ENCODE measurements at places on chromosomes 3 and 15. TPM values are rescaled to one million over a fixed set of nuclear protein-coding genes. Genes with fewer than 3 reads are reported as not detected.

TM6SF1 gene
- not detected for total RNA-seq

DNAH12 gene
- under 0.01 TPM for total RNA-seq

SPESP1 gene
- 16.2 TPM for total RNA-seq

SNX4 gene
- 40.1 TPM for total RNA-seq

SLC9C1 gene
- total RNA-seq, result 0.04 TPM

FANCI gene
- total RNA-seq, result 53.5 TPM

IMPG2 gene
- total RNA-seq, result 0.05 TPM

SYNPR gene
- not detected for total RNA-seq

TBC1D23 gene
- total RNA-seq, result 16.5 TPM

NOX5 gene
- 0.11 TPM for total RNA-seq

SLC2A2 gene
- total RNA-seq, result not detected

KIF15 gene
- 33.3 TPM for total RNA-seq

FEZF2 gene
- not detected for total RNA-seq

EIF1B gene
- total RNA-seq, result 15.2 TPM

MUSTN1 gene
- total RNA-seq, result not detected

TRPM7 gene
- total RNA-seq, result 27.0 TPM

AADAC gene
- not detected for total RNA-seq

CCDC80 gene
- total RNA-seq, result 6.2 TPM

CCDC39 gene
- total RNA-seq, result not detected

TEX55 gene
- not detected for total RNA-seq

PTPRG gene
- 28.0 TPM for total RNA-seq
